ENCODE measurements at places on chromosomes 7 and 10.

DNA sequence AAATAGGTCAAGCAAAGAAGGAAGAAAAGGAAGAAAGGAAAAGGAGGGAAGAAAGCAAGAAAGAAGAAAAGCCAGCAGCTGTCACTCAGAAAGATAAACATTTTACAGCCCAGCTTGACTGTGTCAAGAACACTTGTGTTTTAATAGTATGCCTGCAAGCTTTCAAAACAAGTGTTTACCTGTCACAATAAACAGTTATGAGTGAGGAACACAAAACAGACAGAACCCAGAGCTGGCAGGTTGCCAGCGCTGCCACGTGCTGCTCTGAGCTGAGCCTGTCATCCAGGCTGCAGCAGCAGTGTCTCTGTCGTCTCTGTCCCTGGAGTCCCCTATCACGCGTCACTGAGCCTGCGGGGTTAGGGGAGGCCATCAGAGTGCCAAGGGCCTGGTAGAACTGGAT is 827.6 kb upstream of the AUTS2 start:
- no peak for DNase-seq

DNA sequence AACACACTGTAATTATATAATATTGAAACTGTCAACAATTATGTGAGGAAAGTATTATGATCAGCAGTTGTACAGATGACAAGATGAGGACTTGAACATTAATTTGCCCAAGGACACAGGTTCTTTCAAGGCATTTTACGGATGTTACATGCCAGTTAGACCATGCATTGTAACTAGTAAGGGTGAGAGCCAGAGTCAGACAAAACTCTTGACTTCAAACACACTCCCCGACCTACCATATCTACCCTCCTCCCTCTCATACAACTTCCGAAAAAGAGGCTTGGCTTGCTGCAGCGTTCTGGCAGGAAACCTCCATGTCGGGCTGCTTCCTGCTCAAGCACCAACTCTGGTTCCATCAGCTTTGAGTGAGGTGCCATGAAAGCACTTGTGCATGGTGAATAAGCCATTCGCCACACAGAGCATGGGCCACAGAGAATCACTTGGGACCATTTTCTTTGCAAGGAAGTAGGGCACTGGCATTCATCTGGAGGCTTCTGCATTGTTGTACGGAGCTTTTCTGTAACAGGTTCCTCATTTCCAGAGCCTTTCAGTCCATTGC is 53.2 kb downstream of the FOXI2 start:
- DNase-seq: no peak

GRCh38 chr7:69864274-69864673 is 266.0 kb downstream of the AUTS2 start:
- no peak for DNase-seq

DNA sequence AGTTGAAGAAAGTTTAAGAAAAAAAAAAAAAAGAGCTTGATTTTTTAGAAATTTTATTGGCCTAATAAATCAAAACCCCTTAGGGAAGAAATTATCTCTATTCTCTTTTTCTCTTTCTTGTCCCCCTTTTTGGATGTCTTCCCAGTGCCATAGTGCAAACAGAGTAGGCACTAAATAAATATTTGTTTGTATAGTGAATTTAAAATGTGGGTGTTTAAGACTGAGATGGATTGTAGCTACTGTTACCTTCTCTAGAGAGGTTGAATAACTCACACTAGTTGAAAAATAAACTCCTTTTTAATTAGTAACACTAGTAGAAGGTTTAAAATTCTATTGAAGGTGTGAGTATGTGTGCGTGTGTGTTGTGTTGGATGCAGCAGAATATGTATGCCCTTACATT is 783.8 kb downstream of the NXPH1 start:
- no peak for DNase-seq

DNA sequence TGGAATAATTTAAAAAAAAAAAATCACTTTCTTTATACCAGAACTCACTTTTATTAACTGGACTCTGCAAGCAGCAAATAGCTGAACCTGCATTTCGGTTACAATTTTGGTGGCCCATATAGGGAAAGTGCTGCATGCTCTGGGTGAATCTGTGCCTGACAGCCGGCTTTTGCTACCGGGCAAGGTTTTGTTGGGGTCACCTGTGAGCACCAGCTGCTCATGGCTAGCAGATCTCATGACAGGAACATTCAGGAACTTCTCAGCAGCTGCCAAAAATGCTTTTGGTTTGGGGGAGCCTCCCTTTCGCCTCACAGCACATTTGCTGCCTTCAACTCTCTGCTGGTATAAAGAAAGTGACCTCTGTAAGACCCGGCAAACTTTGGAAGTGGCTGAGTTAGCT is 13.2 kb upstream of the CREB3L2 start:
- no peak for DNase-seq

GRCh38 chr7:96989241-96989858 is 16.0 kb upstream of the DLX6 start:
- DNase-seq: no peak

DNA sequence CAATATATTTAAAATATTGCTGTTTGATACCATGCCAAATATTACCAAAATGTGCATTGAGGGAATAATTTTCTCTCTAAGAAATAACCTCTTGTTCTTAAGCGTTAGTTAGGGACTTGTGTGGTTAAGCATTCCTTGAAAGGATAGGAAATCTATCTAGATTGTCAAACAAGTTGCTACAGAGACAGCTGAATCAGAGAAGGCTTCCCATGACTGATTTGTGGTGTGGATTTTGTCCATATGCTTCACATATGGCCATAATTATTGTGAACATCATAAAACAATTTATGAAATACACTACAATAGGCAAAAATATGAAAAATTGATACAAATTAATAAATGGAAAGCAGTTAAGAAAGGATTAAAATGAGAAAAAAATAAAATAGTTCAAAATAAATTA is 96.3 kb downstream of the GNAT3 start:
- no peak for DNase-seq

- DNase-seq: no peak
These were observed 5.0 kb downstream of the VIPR2 start for GRCh38 chr7:159139639-159140038.

- DNase-seq: no peak
These were observed 259.7 kb downstream of the CALN1 start for GRCh38 chr7:72152161-72153131.

GRCh38 chr7:115707258-115708012 is 323.1 kb downstream of the TFEC start:
- no peak for DNase-seq

DNA sequence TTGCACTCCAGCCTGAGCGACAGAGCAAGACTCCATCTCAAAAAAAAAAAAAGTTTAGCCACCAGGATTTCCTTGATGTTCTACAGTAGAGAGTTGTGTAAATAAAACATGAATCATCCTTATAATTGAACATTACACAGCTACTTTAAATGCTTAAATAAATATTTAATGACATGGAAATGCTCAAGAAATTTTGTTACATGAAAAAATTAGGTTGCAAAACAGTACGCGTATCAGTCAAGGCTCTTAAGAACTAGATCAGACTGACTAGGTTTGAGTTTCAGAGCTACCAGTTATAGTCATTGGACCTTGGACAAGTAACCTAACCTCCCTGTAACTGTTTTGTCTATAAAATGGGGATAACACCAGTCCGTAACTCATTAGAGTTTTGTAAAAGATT is 38.7 kb upstream of the GSAP start:
- no peak for DNase-seq

DNA sequence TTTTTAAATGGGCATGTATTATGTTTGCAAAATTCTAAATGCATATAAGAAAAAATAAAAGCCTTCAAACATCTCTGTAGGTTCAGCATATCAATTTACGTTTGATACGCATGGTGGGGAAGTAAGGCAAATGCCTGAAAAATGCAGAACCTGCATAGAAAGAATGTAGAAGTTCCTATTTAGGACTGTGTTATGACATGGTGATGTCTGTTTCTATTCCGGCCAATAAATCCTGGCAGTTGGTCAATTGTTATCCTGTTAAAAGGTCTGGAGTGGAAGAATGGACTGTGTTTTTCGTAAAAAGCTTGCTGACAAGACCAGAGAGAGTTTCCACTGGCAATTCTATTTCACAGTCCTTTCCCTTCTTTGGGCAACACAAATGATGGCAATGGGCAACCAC is 49.6 kb upstream of the CAV2 start:
- no peak for DNase-seq

DNA sequence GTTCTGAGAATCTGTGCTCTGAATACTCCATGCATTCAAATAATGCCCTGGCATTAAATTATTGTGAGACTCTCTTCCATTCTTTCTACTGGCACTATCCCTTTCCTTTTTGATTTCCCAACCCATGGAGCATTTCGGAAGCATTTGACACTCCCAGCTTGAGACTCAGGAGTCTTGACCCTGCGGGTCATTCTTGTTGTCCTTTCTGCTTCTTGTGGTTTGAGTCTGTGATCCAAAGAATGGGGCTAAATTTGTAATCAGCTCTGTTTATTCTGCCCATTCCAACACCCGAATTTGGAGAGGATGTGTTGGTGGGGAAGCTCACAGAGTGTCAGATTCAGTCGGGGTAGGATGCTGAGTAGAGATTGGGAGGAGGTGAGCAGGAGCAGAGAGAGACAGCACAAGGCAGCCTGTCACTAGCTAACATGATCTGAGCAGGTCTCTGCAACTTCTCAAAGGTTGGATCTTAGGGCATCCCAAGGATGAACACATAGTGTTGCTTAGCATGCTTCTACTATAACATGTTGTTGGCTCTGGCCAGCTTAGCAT is 80.4 kb upstream of the BMPER start:
- DNase-seq: no peak

DNA sequence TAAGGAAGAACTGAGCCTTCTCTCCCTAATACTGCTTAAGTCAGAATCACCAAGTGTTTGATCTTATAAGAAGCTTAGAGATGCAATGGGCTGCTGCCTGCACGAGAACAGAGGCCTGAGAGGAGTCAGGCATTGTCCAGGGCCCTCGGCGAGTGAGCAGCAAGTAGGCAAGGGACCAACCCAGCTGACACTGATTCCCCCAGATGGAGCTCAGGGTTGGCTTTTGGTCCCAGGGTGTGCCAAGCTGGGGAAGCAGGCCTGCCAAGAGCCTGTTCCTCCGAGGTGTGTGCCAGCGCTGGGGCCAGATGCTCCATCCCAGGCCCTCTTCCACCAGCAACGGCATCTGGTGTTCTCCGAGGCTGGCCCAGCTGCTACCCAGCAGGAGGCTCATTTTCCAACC is 222.0 kb upstream of the ZMIZ1 start:
- DNase-seq: no peak

DNA sequence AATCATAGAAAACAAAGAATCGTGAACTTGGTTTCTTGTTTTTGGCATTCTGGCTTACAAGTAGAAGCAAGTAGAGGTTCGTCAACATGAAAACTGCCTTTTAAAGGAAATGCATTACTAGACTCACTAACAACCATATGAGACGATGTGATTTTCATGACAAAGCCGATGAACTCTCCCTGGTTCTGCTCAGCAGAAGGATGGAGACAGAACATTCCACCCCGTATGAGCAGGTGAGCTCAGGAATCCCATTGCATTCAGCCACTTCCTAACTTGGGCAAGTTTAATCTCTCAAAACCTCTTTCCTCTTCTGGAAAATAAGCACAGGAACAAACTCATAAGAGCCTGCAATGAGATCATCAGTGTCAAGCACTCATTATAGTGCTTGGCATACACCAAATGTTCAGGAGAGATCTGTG is 57.4 kb upstream of the SVIL start:
- no peak for DNase-seq

DNA sequence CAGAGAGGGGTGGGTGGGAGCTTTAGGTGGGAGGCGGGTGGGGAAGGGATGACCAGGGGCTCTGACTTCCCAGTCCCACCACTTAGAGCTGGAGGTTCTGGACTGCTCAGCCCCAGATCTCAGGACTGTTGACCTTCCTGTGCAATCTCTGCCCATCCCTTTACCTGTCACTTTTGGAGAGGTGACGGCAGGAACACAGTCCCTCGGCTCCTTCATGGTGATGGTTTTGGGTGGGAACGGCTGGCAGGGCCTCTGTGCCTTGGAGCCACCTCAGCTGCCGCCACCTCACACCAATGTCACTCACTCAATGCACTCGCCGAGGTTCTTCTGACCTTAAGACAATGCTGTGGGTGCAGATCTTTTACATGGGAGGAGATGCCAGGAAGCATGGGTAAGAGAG is 49.0 kb downstream of the TMEM270 start:
- no peak for DNase-seq

DNA sequence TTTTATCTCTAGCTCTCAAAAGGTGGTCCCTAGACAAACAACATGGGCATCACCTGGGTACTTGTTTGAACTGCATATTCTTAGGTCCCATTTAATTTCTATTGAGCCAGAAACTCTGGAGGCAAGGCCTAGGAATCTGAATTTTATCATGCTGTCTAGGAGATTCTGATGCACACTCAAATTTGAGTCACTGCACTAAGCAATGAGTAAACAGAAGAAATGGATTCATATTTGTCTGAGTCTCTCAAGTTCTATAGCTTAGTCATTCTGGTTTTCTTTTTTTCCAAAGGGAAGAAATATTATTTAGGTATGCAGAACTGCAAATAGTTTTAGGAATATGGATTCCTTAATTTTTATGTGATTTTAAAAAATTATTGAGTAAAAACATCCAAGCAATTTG is 185.5 kb downstream of the SEMA3A start:
- DNase-seq: no peak

- DNase-seq: no peak
These were observed 69.3 kb downstream of the AP3M1 start for GRCh38 chr10:74081192-74081803.

All from bone marrow (tissue), 2 donors.